ENCODE measurements at places on chromosomes 7 and 10.

DNA sequence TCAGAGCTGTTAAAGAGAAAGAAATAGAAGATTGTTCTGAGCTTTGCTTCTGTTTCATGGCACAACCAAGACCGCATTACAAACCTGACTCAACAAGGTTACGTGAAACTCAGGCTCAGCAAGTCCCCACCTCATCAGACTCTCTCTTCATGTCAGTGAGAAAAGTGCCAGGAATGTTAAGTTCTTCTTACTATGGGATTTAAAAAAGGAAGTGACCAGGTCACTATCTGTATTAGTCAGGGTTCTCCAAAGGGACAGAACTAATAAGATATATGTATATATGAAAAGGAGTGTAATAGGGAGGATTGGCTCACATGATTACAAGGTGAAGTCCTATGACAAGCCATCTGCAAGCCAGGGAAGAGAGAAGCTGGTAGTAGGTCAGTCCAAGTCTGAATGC lies 25.4 kb upstream of the PAPSS2 start:
- no peak for DNase-seq

DNA sequence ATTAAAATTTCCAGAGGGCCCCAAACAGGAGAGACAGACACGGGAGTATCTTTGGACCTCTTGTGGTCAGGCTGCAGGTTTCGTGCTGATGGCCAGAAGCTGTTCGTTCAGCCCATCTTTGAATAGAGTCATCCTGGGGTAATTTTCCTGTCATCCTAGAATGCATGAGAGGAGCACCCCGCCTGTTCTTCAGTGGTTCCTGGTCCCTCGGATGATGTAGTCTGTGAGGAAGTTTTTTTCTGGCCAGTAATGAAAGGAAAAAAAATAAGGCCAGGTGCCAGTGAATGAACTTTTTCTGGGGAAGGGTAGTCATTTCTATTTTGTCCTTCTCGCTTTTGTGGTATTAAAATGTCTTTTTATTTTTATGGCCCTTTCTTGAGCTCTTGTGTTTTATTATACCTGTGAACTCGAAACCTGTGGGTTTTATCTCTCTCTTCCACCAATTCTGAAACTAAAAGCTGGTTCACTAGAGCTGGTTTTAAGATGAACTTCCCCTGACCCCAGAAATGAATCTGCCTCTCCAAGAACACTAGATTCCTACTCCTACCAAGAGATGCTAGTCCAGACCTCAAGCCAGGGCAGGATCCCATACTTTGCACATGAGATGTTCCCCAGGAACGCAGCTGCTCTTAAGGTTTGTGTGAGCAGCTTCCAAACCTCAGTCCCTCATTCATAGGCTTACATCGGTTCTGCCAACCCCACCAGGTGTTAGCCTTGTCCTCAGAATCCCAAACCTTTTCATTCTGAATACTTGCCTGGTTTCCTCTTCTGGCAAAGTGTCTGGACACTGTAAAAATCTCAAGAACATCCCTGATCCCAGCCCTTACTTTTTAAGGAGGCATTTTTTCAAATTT lies 15.4 kb upstream of the MEST start:
- DNase-seq: no peak

DNA sequence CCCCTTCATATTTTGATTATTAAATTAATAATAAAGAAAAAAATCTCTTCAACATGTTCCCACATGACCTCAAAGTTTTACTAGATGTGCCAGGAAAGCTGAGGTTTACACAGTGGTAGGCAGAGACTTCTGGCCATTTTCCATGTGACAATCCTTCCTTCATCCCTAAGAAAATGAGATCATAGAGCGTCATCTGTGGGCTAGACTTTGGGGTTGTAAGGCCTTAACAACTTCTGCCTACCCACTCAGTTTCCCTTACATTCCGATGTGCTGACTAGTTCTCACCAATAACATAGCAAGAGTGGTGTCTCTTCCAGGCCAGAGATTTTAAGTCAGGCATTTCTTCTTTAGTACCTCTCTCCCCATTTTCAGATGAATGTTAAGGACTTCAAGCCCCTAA lies 171.1 kb upstream of the PHF14 start:
- DNase-seq: peak; percentile 96

DNA sequence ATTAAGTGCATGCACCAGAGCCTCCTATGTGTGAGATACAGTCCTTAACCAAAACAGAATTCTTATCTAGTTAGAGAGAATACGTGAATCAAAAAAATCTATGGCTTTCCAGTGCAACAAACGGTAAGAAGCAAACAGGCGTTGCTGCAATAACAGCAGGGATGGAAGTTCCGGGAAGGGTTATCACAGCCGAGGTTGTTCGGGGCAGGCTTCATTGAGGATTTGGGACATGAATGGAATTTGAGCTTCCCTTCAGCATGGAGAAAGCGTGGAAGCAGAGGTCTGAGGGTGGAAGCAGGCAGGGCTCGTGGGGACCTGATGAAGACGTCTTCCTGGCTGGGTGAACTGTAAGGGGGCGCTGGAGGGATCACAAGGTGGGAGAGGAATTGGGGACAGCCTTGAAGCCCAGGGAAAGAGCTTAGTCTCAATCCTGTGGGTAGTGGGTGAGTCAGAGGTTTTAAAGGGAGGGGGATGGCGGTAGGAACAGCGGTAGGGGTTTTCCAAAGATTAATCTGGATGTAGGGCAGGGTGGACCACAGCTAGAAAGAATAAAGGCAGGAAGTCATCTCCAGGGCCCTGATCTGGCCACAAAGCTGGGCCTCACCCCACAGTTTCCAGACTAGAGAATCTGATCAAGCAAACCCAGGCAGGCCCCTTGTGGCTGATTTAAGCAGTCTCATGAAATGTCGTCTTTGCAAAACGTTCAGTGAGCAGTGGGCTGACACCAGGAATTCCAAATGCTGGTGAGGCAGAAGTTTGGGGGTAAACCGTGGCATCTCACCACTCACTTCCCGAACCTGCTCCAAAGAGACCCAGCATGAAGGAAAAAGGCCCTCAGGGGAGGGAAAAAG lies 65.1 kb downstream of the CALML3 start:
- DNase-seq: peak; percentile 44

DNA sequence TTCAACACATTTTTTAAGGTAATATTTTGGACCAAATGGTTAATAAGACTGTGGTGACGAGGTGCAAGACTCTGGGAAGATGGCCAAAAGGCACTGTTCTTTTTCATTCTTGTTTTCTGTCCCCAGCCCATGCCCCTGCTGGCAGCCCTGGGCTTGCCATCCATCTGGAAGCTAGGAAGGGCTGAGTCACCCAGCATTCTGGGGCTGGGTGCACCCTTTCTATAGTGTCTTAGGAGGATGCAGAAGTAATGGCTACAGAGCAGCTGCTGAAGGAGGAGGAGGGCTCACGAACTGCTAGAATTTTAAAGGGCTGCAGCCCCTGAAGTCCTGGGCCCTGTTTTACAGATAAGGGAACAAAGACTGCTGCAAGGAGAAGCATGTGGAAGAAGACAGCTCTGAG lies 42.8 kb upstream of the ZNF32 start:
- DNase-seq: no peak

DNA sequence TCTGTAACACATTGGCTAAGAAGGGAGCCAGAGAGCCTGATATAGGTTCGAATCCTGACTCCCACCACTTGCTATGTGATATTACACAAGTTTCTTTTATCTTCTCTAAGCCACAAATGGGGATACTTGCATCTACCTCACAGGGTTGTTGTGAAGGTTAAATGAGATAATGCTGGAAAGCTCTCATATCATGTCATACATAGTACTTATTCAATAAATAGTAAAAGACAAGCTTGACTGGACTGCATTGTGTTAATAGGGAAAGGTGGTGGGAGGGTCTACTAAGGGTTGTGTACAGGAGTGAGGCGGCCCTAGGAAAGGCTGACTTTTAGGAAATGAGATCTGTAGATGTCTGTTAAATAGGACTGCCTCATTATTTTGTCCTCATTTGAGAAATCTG lies 35.8 kb upstream of the DNMBP start:
- no peak for DNase-seq

- no peak for DNase-seq
Measured at GRCh38 chr7:35415411-35415822, 161.5 kb upstream of the TBX20 start.

DNA sequence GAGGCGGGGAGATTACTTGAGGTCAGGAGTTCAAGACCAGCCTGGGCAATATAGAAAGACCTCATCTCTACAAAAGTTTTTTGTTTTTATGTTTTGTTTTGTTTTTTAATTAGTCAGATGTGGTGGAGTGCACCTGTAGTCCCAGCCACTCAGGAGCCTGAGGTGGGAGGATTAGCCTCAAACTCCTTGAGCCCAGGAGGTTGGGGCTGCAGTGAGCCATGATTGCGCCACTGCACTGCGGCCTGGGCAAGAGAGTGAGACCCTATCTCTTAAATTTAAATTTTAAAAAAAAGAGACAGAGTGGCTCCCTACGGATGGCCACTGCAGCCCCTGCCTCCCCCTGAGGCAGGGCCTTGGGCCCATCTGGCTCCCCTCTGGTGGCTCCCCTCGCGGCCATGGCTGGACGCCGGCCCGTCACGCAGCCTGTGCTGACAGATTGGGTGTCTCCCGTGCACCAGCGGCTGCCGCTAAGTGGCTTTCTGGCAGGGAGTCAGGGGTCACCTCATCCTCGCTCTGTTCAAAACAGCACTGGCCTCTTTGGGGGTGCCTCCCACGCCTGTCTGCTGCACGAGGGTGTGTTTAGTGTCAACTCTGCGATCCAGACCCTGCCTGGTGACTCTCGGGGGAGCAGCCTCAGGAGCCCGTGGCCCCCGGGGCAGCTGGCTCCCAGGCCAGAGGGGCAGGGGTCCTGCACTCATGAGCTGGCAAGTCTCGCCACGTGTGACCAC lies 44.4 kb upstream of the ELN start:
- no peak for DNase-seq

DNA sequence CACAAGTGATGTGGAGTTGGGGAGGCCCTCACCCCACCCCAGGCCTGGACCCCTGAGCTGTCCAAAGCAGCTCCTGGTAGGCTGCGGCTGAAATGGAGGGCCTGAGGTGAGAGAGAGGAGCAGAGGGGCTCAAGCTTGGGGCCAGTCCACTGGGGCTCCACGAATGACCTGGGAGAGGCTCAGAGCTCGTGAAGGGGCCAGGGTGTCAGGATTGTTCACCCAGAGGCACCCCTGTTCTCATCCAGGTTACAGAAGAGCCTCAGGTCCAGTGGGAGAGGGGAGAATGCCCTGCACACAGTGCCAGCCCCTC lies 102.2 kb upstream of the RET start:
- no peak for DNase-seq

DNA sequence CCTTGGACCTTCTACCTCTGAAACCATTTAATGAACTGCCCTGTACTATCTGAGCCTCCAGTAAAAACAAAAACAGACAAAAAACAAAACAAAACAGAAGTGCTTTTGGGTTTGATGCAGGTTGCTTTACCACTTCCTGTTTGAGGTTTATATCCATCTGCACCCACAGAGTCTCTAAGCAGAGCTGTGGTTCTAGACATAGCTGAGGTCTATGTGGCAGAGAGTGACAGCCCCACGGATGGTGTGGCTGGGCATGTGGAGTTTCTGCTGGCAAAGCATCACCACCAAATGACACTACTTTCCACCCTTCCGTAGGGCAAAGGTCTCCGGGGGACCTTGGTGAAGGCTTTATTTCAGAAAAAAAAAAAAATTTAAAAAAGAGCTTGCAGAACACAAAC lies 754.2 kb downstream of the GRID1 start:
- no peak for DNase-seq

GRCh38 chr10:73756183-73756582 lies 12.0 kb downstream of the SEC24C start:
- DNase-seq: no peak

GRCh38 chr10:96999987-97000386 lies 167.9 kb downstream of the LCOR start:
- DNase-seq: no peak

GRCh38 chr10:118518095-118518494 lies 77.4 kb downstream of the PRLHR start:
- no peak for DNase-seq

GRCh38 chr7:91288208-91288824 lies 24.1 kb downstream of the FZD1 start:
- DNase-seq: no peak

GRCh38 chr10:48517482-48517881 lies 87.4 kb downstream of the ARHGAP22 start:
- DNase-seq: no peak

DNA sequence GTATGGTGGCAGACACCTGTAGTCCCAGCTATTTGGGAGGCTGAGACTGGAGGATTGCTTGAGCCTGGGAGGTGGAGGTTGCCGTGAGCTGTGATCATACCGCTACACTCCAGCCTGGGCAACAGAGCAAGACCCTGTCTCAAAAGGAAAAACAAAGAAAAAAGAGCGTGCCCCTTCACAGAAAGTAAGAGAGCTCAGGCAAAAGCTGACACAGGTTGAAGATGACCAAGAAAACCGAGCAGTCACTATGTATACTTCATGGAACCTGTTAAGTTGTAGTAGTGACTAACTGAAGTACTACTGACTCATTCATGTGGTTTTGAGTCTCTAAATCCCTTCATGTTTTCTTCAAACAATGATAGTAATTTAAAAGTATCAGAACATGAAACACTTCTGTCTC lies 1.2 kb upstream of the PRRT4 start:
- peak; percentile 21 for DNase-seq

DNA sequence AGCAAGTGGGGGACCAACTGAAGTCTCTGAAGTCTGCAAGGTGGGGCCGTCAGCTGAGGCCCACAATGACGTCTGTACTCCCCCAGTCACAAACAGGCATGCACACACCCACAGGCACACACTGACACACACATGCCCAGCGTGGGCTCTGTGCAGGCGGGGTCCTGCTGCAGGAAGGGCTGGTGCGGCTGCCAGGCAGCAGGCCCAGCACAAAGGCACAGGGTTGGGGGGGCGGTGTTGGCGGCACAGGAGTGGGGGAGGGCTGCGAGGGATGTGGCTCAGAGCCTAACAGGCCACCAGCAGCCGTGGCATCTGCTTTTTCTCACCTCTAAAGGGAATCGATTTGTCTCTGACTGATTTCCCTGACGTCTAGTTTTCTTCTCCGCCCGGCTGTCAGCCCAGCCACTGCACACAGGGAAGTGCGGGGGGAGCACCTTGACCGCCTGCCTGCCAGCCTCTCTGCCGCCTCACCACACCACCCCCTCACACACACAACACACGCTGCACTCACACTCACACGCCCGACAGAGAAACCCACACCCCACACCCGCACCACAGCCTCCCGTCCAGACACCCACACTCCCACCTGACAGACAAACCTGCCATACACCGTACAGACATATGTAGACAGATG lies 43.5 kb upstream of the ZMIZ1 start:
- no peak for DNase-seq

DNA sequence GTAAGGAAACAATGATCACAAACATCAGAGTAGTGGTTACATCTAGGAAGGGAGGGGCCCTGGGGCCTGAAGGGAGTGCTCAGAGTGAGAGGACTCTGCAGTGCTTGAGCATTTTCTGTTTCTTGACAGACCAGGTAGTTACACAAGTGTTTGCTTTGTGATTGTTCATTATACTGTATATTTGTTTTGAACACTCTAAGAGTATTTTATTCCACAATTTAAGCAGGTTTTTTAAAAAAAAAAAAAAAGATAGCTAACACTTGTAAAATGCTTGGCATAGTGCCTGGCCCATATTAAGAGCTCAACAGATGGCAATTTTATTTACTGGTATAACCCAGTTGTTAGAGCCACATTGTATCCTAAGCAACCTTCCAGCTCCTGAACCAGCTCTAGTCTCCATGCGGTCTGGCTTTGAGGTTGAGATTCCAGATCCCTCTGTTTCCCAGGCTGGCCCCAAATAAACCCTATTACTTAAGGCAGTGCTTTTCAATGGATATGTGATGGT lies 20.1 kb upstream of the ATXN7L1 start:
- DNase-seq: no peak

- DNase-seq: no peak
Measured at GRCh38 chr10:61746377-61746776, 83.6 kb downstream of the CABCOCO1 start.

GRCh38 chr7:141700848-141701371 lies 1.1 kb downstream of the DENND11 start:
- no peak for DNase-seq

- DNase-seq: no peak
Measured at GRCh38 chr7:84336766-84337165, 142.2 kb upstream of the SEMA3A start.

All from stromal cell of bone marrow (primary cell).